ENCODE measurements at places on chromosomes 16 and 17.

DNA sequence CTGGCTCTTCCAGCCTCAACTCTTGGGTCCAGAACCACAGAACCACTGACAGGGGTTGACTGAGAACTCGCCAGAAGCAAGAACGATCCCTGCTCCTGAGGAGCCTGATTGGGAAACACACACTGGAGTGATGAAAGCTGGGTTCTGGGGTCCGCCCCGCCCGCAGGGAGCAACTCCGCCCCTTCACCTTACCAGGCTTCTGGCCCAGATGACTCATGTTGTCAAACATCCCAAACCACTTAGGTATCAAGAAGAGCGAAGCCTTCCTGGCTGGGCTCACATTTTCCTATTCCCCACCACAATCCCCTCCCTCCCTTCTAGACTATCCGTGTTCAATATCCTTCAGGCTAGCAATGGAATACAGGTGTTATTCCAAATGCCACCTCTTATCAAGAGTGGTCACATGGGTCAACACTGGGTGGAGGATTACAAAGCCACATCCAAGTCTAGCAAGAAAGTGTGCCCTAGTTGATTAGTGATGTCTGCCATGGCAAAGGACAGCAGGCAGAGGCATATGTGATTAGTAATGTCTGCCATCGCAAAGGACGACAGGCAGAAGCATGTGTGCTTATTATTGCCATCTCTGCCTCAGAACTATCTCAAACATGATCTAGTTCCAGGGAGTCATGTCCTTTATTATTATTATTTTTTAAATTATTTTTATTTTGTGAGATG is 70.5 kb downstream of the TIMM22 start:
- no peak for DNase-seq

DNA sequence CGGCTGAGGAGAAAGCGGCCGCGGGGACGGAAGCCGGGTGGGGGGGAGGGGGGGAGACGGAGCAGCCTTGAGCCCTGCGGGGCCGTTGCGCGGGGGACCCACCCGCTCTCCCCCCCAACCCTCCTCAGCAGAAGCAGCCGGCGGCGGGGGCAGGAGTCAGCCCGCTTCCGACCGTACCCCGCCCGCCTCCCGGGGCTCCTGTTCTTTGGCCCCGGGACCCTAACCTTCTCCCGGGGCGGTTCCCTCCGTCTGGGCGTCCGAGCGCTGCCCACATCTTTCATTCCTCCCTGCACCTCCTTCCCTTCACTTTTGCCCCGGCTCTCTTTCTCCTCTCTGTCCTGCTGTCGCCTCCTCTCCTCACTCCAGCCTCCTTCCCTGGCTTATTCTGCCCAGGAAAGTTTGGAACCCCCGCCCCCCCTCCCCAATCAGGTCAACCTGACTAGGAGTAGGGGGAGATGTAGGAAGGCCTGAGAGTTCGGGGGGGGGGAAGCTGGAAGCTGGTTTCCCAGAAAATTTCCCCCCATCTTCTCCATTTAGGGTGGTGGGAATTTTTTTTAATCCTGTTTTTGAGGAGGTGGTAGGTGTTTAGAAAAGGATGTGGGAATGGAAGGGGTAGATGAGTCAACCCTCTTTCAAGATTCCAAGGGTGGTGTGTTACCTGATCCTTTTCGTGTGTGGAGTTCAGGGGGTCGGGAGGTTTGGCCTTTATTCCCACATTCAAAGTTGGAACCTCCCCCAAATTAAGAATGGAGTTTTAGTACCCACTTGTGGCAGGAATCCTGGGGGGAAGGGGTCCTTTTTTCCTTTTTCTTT is 427 bp upstream of the NLK start:
- no peak for DNase-seq

- DNase-seq, result no peak
These were observed 26.0 kb upstream of the MPHOSPH6 start for GRCh38 chr16:82195917-82196494.

DNA sequence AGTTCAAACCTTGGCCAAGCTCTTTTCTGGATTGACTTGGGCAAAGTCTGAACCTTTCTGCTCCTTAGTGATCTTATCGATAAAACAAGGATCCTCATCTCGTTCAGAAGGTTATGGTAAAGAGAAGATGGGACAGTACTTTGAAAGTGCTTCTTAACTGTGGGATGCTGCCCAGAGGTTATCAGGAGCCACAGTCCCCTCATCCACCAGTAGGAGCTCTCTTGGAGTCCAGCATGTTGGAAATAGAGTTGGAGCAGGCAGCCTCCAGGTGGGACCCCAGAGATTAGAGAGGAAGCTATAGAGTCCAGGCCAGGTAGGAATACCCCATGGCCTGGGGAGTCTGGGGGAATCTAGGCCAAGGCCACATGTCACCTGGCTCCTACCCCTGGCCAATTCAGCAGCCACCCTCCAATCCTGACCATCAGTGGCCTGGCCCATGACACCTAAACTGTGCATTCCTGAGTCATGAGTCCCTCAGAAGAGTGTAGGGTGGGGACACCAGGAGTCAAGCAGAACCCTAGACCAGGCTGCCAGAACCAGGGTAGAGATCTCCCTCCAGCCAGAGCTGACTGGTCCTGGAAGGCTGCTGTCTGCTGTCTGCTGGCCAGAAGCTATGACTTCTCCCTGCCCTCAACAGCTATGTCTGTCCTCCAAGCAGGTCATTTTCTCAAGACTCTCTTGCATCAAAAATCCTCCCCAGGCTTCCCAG is 144.3 kb downstream of the AIPL1 start:
- no peak for DNase-seq

DNA sequence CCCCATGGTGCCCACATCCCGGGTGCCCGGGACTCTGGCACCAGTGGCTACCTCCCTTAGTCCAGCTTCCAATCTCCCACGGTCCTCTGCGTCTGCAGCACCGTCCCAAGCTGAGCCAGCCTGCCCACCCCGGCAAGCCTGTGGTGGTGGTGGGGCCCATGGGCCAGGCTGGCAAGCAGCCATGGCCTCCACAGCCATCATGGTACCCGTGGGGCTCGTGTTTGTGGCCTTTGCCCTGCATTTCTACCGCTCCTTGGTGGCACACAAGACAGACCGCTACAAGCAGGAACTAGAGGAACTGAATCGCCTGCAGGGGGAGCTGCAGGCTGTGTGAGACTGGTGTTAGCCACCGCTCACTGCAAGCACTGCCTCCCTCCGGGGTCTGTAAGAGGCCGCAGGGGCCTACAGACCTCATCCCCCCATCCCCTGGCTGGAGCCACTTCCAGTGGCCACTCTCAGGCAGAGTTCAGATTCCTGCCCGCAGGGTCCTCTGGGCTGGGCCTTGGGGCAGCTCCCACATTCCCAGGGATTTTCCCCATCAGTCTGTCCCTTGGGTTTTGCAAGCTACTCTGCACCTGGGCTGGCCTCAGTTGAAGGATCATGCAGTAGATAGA is 3.9 kb upstream of the SETD1A start:
- DNase-seq, result peak; percentile 59

DNA sequence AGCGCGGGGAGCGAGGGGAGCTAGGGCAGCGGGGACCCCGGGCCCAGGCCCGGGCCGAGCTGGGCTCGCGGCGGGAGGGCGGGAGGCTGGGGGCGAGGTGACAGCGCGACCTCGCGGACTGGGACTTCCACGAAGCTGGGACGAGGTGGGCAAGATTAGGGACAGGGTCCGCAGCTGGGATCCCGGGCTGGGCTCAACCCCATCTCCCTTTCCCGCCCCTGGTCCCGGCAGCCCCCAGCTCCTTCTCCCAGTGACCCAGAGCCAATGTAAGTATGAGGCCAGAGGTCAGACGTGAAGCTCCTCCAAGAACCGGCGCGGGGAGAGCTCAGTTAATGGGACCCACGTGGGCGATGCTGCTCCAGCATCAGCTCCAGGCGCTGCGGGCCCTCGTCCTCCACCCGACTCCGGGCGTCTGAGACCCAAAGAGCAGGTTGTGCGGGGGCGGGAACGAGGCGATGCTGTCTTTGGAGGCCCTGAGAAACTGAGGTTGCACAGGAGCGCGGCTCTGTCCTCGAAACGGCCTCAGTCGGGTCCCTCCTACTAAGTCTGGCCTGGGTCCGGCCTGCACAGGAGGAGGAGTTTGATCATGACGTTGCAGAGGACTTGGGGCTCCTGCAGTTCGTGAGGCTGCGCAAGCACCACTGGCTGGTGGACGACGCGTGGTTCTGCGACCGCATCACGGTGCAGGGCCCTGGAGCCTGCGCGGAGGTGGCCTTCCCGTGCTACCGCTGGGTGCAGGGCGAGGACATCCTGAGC is 585 bp downstream of the ALOX12 start:
- DNase-seq, result no peak

DNA sequence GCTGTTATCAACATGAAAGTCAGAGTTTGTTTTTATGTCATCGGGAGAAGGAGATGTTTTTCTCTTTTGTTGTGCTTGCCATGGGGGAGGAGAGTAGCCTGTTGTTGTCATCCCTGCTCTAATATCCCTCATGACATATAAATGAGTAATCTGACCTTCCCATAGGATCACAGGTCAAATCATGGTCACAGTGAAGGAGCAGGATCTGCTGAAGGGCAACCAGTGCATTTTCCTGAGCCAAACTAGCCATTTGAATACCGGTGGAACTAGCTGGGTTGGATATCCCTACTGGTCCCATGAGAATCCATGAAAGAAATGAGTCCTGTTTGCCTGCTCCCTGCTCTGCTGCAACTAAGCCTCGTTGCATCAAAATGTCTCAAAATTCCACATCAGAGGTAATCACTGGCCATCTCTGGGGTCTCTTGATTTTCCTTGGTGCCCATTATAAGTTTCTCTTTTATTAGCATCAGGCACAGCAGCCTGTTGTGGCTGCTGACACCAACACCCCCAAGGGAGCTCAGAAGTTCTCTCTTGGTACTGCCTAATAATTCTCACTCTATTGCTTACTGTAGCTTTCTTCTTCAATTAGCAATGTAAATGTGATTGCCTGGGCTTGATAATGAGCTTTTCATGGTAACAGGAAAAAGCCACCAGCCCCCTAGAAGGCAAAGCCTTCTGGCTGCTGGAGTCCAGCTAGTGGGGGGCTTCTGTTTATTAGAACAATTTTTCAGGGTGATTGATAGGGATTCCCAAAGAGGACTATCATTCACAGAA is 211.4 kb upstream of the ERCC4 start:
- no peak for DNase-seq

DNA sequence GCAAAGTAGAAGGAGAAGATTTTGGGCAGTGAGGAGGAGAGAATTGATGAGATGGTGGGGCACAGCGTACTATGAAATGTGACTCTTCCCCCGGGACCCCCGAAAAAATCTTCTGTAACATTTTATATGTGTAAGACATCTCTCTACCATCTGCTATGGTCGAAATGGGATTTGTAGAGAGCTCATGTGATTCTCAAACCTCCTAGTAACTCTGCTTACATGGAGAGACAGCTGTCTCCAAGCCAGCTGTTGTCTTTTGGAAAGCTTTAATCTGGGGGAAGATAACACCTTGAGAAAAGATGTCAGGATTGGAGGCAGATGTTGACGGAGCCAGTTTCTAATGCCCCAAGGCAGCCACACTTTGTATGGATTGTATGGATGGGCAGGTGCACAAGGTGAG is 94.1 kb downstream of the PRKCB start:
- no peak for DNase-seq

DNA sequence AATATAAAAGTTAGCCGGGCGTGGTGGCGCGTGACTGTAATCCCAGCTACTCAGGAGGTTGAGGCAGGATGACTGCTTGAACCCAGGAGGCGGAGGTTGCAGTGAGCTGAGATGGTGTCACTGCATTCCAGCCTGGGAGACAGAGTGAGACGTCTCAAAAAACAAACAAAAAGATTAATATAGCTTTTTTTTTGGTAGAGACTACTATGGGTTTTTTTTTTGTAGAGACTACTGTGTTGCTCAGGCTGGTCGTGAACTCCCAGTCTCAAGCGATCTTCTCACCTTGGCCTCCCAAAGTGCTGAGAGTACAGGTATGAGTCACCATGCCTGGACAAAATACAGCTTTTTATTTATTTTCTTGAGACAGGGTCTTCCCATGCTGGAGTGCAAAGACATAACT is 20.2 kb downstream of the ZNRF1 start:
- no peak for DNase-seq

- no peak for DNase-seq
These were observed 19.6 kb downstream of the MPP3 start for GRCh38 chr17:43813386-43813785.

DNA sequence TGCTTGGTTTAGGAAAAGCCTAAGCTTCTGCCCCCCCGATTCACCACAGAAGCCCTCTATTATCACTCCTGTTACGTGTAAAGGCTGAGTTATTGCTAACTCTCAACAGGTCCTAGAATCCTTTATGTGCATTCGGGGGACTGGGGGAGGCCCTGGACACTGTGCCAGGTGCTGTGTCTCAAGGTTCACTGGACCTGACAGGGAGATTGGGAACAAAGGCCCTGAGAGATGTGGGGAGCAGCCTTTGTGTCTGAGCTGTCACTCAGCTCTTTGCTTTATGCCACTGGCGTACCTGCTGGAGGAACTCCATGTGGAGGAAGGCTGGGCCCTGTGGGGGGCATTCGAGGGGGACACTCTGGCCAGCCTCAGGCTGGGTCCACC is 65.9 kb downstream of the METRNL start:
- DNase-seq, result no peak

GRCh38 chr17:10297691-10298090 is 75.1 kb downstream of the MYH13 start:
- no peak for DNase-seq

DNA sequence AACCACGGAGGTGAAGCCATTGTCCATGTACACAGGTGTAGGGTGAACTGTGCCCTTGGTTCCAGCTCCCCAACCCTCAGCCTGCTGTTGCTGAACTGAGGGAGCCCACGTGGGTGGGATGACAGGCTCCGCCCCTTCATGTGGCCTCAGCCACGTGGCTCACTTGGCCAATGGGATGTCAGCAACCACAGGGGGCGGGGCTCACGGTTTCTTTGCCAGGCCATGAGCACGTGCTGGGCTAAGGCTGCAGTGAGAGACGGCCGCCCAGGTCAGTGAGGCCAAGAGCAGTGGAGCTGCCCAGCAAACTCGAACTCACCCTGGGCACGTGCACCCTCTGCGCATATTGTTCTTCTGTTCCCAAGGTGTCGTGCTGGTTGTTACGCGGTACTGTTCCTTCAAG is 282.6 kb downstream of the IRF8 start:
- DNase-seq, result no peak

DNA sequence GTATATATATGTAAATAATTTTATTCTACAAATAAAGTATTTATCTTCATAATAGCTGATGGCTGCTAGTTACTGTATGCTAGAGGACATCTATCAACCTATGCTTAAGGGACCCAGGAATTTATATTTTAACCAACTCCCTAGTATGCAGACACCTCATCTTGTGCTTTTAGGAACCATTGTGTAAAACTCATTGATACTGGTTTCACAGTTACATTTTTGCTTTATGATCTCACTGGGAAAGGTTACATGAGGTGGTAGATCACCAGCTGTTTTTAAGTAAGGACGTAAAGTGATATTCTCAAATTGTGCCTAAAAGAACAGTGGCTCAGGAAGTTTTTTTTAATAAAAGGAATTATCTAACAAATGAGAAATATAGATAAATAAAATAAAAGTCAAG is 56.4 kb downstream of the VMP1 start:
- DNase-seq, result no peak

DNA sequence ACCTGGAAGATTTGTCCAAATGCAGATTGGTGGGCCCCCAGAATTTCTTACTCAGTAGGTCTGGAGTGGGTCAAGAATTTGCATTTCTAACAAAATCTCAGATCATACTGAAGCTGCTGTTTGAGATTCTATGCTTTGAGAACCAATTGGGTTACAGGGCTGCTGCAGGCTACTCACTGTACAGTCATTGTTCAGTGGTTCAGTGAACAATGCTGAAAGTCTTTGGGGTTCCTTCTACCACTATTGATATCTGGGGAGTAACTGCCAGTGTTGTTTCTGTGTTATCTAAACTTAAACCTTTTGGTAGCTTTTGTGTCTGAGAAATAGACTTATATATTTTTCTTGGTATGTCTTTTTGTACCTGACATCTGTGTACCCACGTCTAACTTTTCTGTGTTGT is 187.5 kb downstream of the TANC2 start:
- DNase-seq, result no peak

Measured in stimulated activated CD4-positive, alpha-beta T cell treated with anti-CD3 and anti-CD28 coated beads, Interleukin-2, amount 100 ng/mL, for 48 hours (primary cell).